ENCODE measurements at places on chromosomes 3 and 15.

GRCh38 chr15:45093622-45094357, 20.2 kb downstream of the DUOX2 start:
- no peak for DNase-seq

DNA sequence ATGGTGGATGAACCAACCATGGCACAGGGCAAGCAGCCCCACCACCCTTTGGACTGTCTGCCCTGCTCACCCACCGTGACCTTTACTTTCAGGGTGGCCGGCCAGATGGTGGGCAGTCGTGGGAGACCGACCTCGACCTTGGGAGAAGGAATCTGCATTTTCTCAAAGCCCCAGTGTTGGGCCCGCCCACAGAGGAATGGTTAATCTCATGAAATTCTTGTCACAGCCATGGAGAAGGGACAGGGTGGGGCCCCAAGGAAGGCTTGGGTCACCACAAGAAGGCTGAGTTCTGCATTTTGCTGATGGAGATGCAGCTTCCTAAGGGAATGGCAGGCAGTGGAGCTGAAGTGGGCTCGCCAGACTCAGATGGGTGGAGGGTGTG, 2.9 kb downstream of the PLXND1 start:
- no peak for DNase-seq

- no peak for DNase-seq
These were observed 170.3 kb upstream of the CCDC54 start for GRCh38 chr3:107206945-107207344.

- no peak for DNase-seq
These were observed 1027.7 kb upstream of the NR2F2 start for GRCh38 chr15:95302809-95303208.

DNA sequence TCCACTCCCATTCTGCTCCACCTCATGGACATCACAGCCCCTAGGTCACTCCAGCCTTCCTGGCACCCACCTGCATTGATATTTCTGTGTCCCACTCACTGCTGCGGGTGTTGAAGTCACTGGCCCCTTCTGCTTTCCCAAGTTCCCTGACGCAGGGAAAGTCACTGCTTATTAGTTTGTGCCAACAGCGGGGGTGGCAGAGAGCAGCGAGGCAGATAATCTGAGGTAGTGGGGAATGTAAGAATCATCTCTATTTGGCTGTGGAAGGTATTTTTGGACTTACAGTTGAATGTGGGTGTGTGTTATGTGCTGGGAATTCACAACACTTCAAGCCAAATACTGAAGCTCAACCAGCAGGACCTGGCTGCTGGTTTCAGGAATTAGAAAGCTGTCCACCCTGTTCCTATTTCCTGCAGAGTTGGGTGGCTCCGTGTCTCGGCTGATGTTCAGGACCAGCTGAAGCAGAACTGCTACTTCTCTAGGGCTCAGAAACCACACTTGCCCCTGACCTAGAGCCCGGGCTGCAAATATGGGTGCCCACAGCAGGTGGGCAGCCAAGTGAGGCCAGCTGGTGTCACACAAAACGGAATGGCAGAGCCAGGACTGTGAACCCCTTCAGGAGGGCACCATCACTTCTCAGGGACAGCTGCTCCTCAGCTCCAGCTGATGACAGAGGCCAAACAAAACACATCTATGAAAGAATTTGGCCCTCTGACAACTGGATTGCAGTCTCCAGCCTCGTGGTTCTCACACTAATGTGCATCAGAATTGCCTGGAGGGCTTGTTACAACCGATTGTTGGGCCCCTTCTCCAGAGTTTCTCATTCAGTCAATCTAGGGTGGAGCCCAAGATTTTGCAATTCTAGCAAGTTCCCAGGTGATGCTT, 57.7 kb downstream of the SEMA5B start:
- no peak for DNase-seq

- no peak for DNase-seq
These were observed 157.0 kb upstream of the FRMD4B start for GRCh38 chr3:69542805-69543429.

DNA sequence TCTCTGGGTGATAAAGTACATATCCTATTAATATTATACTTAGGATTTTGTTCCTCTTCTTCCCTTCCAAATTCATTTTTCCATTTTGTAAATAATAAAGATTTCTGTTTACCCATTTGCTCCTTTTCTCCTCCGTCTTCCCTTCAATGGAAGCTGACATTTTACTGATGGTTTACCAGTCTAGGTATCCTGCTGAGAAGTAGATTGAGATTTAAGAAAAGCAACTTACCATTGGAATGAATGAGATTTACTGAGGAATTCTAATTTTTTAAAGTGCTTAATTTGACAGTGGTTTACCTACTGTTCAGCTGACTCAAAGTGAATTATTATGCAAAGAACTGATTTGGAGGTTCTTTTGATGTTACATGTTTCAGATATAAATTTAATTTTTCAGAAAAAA, 2.4 kb downstream of the C15orf61 start:
- no peak for DNase-seq

DNA sequence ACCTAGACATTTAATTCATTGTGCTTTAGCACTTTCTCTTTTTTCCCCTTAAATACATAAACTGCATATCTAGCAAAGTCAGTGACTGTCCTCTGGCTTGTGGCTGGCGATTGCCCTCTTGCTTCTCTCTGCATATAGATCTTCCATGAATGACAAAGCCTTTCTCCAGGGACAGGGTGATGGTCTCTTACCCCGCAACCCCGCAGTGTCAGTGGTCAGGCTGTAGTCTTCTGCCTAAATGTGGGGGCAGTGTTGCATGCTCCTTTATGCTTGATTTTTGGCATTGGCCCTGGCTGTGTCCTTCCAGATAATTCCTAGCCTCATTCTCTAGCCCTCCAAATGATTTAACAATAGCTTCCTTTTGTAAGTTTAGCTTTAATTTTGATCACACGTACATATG, 407.8 kb downstream of the GABRB3 start:
- DNase-seq = no peak

GRCh38 chr15:62440362-62441105, 275.4 kb upstream of the C2CD4B start:
- no peak for DNase-seq

DNA sequence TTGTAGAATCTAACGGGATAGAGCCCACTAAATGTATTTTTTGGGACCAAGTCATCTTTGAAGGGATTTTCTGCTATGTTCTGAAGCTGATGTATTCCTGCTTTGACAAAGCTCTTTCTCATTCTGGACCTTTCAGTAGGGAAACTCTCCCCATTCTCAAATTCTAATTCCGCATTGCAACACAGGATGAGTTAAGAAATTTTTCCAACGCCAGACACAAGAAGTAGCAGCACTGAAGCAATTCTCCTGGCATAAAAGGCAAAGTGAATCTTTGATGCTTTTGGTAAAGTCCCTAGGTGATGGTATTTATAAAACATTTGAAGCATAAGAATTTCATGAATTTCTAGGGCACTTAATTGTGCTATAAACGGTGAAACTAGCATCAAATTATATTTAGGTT, 76.8 kb downstream of the ZPLD1 start:
- no peak for DNase-seq

DNA sequence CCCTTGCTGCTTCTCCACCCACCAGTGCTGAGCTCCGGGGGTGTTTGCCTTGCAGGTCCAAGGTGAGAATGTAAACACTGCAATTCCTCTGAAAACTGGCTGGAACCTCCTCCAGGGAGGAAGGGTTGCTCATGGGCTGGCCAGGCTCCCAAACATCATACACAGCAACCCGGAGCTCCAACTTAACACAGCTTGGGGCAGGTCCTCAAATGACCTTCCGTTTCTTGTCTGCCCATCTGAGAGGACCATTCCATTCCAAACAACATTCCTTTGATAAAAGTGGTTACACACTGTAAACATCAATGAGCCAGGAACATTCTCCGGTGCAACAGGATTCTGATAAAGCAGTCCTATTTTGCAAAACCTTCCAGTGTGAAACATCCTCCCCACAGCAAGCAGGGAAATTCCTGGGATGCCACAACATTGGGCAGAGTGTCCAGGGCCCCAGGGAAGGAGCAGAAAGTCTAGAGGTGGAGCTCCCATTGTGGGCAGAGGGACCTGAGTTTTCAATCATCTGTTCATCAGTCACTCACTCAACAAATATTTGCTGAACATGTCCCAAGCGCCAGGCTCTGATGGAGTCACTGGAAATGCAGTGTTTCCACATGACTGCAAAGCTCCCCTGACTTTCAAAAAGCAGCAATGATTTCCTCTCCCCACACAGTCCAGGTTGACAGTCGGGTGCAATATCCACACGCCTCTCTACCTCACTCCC, 7.3 kb upstream of the HEG1 start:
- no peak for DNase-seq

GRCh38 chr3:187454085-187454815, 86.1 kb downstream of the RTP4 start:
- no peak for DNase-seq

GRCh38 chr15:49645941-49646340, 25.1 kb downstream of the DTWD1 start:
- DNase-seq = no peak

GRCh38 chr3:64300790-64301423, 75.6 kb upstream of the PRICKLE2 start:
- DNase-seq = no peak

- DNase-seq = no peak
These were observed 18.2 kb upstream of the ZBTB20 start for GRCh38 chr3:115165266-115165665.

DNA sequence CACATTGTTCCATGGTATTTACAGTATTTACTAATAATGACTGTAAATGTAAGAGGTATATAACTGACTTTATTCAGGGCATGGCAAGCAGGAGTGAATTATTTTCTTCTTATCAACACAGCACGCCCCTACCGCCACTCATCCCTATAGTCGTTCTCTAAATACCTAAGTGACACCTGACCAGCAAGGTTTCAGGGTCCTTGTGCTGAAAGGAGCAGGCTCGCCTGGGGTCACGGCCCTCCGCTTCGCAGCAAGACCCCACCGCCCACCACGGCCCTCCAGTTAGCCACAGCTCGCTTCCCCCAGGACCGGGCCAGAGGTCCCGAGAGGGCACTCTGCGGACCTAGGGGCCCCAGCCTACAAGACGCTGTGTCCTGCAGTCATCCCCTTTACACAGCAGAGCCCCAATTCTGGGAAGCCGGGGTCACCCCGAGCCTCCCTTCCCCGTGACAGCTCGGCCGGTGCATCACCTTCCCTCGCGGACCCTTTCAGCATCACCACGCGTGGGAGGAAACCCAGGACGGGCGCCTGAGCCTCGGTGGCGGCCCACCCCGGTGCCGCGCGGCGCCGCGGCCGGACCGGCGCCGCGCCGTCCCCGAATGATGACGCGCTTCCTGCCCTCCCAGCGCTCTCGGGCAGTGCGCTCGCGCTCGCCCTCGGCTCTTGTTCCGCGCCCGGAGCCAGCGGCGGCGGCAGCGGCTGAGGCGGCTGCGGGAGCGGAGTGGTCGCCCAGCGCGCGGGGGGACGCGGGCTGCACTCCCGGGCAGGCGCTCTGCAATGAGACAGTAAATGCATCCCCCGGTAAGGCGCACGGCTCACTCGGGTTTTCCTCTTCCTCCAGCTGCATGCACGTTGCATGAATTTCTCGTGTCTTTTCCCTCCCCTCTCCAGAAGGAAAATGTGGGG, 225.1 kb upstream of the C2CD4B start:
- peak; percentile 77 for DNase-seq

- no peak for DNase-seq
These were observed 22.0 kb upstream of the PLA2G4E start for GRCh38 chr15:42042602-42043400.

DNA sequence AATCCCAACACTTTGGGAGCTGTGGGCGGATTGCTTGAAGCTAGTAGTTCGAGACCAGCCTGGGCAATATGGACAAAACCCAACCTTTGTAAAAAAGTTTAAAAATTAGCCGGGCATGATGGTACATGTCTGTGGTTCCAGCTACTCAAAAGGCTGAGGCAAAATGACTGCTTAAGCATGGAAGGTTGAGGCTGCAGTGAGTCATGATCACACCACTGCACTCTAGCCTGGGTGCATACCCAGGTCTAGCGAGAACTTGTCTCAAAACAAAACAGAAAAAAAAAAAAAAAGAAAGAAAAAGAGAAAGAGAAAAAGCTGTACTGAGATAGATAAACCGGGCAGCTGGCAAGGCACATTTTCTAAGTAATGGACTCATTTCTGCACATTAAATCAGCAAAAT, 10.6 kb downstream of the ARPP19 start:
- peak; percentile 71 for DNase-seq

DNA sequence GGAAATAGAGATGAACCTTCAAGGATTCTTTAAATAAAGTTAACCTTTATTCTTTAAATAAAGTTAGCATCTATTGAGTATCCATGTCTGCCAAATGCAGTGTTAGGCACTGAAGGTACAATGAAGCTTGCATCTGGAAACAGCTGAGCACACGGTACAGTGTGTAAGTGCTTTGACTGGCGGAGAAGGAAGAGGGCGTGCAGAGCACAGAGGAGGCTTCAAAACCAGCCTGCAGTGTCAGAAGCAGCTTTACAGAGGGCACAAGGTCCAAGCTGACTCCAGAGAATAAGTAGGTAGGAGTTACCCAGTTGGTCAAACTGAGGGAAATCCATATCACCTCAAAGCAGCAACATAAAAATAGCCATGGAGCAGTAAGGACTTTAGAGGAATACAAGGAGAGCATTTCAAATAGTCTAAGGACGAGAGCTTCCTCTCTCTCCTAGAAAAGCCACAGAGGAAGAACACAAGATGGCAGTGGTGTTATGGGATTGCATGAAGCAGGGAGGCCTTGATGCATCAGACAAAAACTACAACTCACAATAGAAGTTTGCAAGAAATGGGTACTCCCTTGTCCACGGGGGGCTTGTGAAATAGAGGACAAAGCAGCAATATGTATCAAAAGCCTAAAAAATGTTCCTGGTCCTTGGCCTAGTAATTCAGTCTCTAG, 60.3 kb upstream of the PPP2R3A start:
- no peak for DNase-seq

DNA sequence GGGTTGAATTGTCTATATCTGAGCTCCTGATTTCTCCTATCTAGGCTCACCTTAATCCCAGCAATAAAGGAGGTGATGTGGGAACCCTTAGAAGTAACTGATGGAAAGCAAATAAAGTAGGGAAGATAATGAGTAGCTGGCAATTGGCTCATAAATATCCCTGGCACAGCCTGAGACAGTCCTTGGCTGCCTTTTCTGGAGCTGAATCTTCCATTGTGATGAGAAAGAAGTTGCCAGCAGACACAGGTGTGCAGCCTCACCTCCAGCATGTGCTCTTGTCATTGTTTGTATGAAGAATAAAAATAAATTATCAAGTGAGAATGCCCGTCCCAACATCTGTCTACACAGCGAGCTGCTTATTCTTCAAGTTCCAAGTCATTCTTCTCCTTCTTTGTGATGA, 53.2 kb upstream of the RASGRP1 start:
- no peak for DNase-seq

DNA sequence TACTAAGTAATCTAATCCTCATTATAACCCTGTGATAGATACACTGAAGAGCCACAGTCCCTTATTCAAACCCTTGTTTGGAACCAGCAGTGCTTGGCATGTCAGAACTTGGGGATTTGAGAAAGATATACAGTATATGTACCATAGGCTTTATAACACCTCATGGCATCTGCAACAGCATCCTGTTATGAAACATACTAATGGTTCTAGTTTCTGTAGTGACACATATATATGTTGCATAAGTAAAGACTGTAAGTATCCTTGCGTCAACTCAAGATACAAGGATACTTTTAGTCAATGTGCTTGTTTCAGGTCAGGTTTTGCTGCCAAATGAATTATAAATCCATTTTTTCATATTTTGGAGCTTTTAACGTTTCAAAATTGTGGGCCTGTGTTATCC, 58.5 kb downstream of the CCNL1 start:
- DNase-seq = no peak

Data from stimulated activated CD4-positive, alpha-beta T cell treated with anti-CD3 and anti-CD28 coated beads, Interleukin-15, amount 100 ng/mL, for 24 hours (primary cell).